ENCODE measurements at places on chromosomes 12 and 14. TPM values are rescaled to one million over a fixed set of nuclear protein-coding genes. Genes with fewer than 3 reads are reported as not detected.

- no peak overlapping the region for H3K4me3 ChIP-seq
- no peaks in the 10 kb centered on the region for H3K27me3 ChIP-seq
- H3K36me3 ChIP-seq: no peaks in the 10 kb centered on the region
- H3K4me1 ChIP-seq: peaks cover 30% of the 10 kb centered on the region
Observed at GRCh38 chr14:68569970-68570409, 222.9 kb downstream of the ZFP36L1 start.

- DNase-seq: no peak
- no peaks in the 10 kb centered on the region for H3K36me3 ChIP-seq
- peaks cover 9% of the 10 kb centered on the region for H3K27me3 ChIP-seq
- no peak overlapping the region for H3K4me3 ChIP-seq
Observed at GRCh38 chr12:109650808-109651207, 62.8 kb upstream of the FAM222A start.

DNA sequence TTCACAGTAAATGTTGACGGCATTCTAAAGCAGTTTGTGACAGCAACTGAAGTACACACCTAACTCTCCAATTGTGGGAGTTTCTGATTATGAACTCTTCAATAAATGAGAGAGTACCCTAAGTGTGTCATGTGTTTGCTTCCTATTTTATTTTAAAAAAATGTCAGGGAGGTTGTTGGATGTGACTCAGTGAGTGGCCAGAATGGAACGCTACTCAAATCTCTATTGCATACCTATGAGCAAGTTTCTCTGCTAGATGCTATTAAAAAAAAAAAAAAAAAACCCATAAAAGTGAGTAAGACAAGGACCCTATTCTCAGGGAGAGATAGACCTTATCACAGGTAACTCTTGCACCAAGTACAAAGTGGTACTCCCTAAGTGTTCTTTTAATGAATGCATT is 256.6 kb downstream of the BTG1 start:
- no peak overlapping the region for H3K4me3 ChIP-seq
- no peak for DNase-seq
- no peak overlapping the region for H3K27ac ChIP-seq
- no peaks in the 10 kb centered on the region for H3K27me3 ChIP-seq

- no peaks in the 10 kb centered on the region for H3K36me3 ChIP-seq
- H3K4me3 ChIP-seq: no peak overlapping the region
- H3K27ac ChIP-seq: peak overlapping the region; percentile 48
- H3K27me3 ChIP-seq: no peaks in the 10 kb centered on the region
- no peaks in the 10 kb centered on the region for H3K4me1 ChIP-seq
- no peak for DNase-seq
Observed at GRCh38 chr12:39406262-39406661, 36.7 kb downstream of the KIF21A start.

DNA sequence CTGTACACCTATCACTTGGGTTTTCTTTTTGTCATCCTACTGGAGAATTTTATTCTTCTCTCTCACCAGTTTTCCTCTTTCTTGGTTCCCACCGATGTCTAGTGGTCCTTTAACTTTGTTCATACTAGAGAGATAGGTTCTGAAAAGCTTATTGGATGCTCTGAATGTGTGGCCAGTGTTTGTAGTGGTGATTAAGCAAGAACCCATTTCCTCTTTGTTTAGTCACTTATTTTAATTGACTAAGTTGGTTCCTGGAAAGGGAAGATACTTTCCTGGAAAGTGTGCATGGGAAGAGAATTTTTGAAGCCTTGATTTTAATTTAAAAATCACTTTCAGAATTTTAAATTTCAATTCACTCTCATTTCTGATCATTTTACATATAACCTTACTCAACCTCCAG is 127.2 kb downstream of the OTOGL start:
- DNase-seq: no peak
- no peak overlapping the region for H3K4me3 ChIP-seq
- no peaks in the 10 kb centered on the region for H3K4me1 ChIP-seq
- no peak overlapping the region for H3K27ac ChIP-seq
- no peaks in the 10 kb centered on the region for H3K36me3 ChIP-seq
- H3K27me3 ChIP-seq: no peaks in the 10 kb centered on the region

DNA sequence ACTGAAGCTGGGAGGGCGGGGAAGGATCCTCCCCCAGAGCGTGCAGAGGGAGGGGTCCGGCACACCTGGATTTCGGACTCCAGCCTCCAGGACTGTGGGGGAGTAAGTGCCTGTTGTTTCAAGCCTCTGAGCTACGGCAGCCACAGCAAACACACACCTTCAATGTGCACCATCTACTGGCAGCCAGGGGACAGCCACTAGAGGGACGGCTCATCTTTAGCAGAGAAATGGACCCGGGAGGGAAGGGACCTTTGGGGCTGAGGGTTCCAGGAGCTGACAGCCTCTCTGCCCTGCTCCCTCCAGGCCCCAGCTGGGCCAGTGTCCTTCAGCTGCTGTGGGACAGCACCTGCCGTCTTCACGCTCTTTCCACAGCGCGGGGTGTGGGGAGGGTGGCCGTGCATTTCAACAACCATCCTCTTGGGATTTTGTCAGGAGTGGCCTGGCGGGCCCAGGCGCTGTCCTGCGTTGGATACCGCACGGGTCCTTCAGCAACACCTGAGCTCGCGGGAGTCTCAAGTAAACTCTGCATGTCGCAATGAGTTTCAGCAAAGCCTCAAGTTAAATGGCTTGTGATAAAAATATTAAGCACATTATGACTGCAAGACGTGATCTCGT is 209.2 kb upstream of the C14orf180 start:
- no peak overlapping the region for H3K4me3 ChIP-seq
- no peaks in the 10 kb centered on the region for H3K27me3 ChIP-seq
- peaks cover 21% of the 10 kb centered on the region for H3K4me1 ChIP-seq
- no peak for DNase-seq

C12orf54 gene
- total RNA-seq: 0.40 TPM
